ENCODE measurements at places on chromosomes 12 and 14.

DNA sequence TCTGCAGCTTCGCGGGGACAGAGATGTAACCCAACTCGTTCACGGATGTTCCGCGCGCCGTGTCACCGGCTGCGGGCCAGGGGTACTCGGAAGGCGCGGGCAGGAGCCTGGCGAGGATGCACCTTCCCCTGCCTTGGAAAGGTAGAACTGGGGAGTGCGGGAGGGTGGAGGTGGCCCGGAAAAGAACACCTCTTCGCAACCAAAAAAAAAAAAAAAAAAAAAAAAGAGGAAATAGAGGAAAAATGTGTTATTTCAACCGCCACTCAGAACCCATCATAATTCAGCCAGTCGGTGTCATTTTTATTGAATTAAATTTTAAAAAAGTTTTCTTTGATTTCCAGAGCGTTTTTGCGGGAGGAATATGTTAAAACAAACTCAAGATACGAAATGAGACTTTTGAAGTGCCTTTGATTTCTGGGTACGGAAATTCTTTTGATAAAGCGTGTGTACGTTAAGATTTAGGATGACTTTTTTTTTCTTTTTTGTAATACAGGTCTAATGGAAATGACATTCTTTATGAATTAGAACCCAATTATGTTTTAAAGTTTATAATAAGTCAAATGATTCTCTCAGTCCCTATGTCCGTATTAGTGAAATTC is 8.9 kb downstream of the CDKN1B start:
- no peak for DNase-seq

DNA sequence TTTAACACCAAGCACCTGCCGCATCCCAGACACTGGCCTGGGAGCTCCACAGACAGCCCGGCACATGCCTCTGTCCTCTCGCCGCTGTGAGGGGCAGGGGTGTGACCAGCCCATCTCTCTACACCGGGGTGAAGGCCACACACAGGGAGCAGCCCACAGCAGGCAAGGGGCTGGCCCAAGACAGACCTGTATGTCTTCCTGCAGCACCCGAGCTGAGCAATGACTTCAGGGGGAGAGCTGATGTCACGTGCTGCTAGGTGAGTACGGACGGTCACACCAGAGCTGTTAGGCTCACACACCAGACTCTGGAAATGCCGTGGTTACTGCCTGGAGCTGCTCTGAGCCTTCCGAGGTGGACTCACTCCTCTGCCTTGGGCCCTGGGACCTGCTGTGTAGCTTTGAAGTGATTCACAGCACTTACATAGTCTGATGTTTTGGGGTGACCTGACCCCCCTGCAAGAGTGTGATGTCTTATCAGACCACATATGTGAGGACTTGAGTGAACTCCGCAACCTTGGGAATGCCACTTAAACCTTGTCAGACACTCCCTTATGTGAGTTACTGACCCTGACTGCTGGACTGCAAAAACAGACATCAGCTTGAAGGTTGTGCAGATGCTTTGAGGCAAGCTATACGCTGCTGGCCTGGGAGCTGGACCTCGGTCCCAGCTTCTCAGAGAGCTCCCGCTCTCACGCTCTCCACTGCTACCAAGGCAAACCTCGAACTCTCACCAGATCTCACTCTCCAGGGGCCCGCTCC is 1.8 kb downstream of the XRCC3 start:
- DNase-seq = no peak

DNA sequence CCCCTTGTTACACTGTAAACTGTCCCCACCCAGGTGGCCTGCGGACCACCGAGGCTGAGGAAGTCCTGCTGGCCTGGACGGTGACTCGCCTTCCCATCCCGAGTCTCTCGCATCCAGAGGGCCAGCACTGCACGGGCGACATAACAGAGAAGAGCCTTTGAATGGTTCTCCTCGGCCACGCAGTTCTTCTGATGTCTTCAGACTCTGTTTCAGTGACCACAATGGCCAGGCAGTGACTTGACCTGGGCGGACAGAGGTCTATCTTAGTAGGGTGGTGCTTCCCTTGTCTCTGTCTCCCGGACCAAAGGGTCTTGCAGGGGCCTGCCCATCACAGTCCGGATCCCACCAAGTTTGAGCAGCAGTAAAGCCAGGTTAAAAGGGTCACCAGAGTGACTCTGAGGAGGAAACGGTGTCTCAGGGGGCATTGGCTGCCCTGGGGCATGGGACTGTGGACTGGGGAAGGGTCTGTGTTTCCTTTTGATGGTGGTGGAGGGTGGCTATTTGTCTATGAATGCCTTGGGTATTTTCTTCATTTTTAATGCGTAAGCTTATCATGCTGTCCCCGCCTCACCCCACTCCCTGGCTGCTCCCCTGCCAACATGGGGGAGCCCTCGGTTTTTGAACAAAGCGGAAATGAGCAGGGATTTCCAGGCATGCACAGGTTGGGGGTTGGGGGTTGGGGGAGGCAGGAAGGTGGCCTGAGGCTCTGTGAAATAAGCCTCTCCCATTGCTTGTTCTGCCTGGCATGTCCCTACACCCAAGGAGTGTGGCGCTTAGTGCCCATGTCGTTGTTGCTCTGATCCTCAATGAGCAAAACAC is 10.3 kb downstream of the KRT85 start:
- no peak for DNase-seq

- DNase-seq = no peak
Measured at GRCh38 chr12:117933545-117933944, 35.2 kb downstream of the KSR2 start.

GRCh38 chr12:61563665-61564450 is 696.3 kb upstream of the USP15 start:
- DNase-seq = no peak

Measured in activated CD4-positive, alpha-beta T cell treated with anti-CD3 and anti-CD28 coated beads for 1 hour (primary cell).